ENCODE measurements at places on chromosomes 2 and 18.

- no peak for DNase-seq
These were observed 179.1 kb downstream of the RDH14 start for GRCh38 chr2:18381386-18381785.

DNA sequence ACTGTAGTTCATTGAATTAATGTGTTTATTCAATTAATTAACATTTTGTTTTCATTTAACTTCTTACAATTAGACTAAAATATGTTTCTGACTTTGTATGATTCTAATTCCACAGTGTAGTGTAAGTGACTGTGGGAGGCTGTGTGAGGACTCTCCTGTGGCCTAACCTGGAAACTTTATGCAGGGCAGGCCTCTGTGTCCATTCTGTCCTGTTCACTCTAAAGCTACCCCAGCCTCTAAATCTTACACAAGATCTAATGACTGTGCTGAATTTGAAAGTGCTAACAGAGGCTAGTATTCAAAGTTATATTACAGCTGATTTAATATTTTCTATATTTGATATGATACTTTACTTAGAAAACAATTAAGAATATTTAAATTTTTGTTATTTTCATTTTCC lies 270.5 kb upstream of the CDH19 start:
- no peak for DNase-seq

DNA sequence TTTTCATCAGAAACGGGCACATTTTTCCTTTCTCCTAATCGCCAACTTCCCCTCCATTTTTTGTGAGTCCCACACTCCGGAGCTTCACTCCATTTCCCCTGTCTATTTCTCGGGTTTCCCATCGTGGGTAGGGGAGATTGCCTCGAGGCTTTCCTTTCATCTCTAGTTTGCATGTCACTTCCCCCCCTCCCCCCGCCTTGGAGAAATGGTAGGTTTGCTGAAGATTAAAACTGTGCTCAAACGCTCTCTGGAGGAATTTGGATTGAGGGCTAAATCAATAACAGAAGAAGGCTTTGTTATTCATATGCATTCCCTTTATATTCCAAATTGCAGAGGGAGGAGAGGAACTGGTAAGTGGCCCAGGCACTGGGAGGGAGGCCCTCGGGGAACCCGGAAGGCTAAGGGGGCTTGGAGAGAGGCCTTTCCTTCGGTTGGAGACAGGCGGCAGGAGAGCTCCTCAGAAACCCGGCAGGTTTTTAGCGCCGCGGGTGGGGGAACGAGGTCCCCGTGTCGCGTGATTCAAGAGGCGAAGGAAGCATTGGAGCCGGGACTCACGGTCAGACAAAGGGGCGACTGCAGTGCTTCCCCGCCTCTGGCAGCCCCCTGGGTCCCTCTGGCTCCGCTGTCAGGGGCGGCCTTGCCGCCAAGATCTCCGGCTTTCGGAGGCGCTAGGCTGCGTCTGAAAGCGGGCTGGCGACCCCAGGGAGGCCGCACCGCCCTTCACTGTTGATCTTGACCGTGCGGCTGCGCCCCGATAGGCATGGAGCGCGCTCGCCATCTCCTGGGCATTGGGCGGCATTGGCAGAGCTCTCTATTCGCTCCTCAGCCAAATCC lies 2.4 kb upstream of the HOXD12 start:
- DNase-seq = peak; percentile 55

DNA sequence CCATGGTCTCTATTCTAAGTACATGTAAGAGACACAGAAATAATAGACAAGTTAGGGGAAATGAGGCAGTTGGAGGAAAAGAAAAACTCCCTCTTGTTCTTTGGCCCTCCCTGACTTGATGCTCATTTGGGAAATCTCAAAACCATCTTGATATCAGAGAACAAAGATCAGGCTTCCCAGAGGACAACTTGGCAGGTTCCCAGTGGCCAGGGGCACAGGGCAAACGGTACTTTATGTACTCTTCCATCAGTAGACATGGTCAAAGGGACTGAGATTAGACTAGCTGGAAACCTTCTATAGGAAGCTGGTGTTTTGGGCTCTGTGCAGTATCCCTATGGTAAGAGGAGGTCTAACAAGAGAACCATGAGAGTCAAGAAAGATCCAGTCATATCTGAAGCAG lies 56.6 kb downstream of the NCKAP5 start:
- DNase-seq = no peak

DNA sequence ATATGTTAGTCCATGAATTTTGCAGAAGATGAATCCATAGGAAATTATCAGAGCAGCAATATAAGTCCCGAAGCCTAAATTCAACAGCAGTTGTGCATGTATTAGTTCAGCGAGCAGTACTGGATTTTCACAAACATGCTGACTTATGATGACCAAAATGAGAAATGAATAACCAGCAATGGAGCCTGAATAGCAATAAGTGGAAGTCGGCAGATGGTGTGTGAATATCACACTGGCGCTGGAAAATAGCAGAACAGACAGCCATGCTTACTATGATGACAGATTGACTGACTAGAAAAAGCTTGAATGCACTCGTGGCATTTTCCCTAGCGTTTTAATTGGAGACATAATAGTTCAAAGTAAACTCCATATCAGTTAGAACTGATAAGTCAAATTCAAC lies 1114.5 kb downstream of the DSC3 start:
- DNase-seq = no peak
